T-helper 1 cell (primary cell): ENCODE measurements at places on chromosomes 11 and 22.
A peak's percentile ranks its signal among the peaks of the same experiment; 100 is the strongest.

DNA sequence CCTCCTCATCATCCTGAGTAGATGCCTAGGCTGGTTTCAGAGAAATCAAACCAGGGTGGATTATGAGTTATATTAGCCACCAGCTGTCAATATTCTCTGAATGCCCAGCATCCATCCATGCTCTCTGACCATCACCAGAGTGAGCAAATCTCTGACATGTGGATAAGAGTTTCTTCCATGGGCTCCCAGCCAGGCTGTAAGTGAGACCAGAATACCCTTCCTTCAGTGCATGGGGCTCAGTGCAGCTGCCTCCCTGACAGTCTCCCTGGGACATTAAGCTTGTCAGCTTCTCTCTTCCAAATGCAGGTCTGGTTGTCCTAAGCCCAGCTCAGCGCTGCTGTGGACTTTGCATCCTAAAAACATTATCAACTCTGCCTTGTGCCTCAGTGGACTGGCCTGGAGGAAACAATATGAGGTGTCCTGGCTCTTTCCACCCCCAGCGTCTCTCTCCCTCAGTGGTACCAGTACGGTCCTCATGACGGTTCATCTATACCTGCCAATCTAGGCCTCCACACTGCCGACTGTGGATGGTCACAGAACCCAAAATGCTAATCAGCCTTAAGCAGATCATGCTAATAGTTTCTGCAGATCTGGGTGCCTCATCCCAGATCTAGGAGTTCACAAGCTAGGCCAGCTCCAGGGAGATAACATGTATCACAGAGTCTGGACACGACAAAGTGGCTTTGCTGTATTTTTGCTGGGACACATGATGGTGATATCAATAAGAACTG is 41.6 kb upstream of the PRAME start:
- no peak for DNase-seq

DNA sequence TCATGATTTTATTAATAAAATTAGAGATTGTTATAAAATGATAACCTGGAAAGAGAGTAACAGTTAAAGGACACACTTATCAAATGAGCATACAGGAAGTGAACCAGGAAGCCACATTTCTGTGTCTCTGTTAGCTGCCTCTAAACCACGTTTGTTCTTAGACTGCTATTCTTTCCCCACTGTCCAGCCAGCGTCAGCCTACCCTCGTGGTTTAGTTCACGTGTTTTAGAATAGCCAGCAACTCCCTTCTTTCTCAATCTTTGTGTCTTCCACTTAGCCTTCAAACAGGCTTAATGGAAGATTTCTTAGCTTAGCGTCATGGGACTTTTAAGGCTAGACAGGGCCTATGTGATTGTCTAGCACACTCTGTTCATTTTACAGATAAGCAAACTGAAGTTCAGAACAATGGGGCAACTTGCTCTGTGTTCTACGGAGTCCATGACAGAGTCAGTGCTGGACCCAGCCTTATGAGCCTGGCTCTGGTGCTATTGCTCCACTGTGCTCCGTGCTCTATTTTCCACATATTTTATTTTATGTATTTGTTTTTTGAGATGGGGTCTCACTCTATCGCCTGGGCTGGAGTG is 27.2 kb downstream of the GRAMD1B start:
- DNase-seq = no peak

GRCh38 chr11:128285321-128285720 is 302.0 kb downstream of the ETS1 start:
- DNase-seq = no peak

DNA sequence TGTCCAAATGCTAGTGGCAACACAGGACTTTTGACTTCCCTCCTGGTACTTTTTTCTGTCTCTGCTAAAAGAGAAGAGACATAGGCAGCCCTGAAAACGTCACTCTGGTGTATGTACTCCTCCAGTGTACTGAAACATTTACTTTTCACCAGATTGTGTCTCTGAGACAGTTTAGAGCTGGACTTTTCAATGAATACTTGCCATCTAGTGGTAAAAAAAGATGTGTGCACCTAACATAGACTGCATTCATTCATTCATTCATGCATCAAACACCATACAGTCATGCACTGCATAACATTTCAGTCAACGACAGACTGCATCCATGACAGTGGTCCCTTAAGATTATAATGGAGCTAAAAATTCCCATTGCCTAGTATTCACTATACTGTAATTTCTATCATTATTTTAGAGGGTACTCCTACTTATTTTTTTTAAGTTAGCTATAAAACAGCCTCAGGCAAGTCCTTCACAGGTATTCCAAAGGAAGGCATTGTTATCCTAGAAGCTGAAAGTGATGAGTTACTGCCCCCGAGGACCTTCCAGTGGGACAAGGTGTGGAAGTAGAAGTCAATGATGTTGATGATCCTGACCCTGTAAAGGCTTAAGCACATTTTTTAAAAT is 186.2 kb downstream of the SPON1 start:
- no peak for DNase-seq

DNA sequence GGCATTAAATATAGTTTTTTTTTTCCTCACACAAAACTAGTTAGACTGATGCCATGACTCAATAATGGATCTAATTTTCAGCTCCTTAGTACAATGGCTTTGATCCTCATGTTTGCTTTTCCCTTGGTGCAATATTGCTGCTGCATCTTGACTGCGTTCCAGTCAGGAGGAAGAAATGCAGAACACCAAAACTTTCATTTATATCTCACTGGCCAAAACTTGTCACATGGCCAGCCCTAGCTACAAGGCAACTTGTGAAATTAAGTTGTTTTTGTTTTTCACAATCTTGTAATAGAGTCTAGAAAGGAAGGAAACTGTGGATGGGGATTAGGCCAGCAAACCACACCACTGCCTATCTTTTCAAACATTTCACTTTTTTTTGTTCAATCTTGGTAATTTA is 36.7 kb downstream of the SMC1B start:
- no peak for DNase-seq

DNA sequence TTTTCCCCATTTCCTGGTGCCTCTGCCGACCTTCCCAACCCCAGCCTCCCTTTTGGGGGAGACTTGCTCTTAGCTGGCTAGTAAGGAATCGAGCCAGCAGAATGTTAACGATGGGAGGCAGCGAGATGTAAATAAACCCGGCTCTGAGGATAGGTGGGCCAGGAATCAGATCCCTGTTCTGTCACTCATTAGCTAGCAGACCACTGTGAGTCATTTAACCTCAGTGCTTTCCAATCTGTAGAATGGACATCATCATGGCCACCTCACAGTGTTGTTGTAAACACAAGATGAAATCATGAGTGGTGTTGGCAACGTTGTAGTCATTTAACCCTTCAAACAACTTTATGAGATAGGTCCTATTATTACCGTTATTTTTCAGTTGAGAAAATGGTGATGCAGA is 208.6 kb downstream of the KIRREL3 start:
- no peak for DNase-seq

DNA sequence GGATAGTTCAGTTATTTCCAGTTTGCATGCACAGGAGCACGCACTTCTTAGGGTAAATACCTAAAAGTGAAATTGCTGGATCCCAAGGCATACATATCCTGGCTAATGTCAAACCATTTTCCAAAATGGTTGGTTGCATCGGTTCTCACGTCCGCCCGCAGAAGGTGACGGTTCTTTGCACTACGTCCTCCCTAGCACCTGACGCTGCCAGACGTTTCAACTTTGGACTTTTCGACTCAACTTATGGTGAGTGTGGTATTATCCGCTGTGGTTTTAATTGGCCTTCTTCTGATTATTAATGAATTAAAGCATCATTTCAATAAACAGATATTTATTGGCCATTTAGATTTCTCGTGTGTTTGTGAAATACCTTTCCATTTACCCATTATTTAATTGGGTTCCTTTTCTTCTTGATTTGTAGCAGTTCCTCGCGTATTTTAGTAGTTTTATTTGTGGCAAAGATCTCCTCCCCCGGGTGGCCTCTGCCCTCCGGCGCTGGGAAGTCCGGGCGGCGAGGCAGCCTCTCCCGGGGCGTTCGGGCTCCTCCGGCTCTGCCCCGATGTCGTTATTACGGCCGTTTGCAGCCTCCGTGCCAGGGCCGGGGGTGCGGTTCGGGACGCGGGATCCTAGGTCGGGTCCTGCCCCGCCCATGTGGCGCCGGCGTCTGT is at the start of gene JHY:
TSS of gene JHY (plus strand) at position 571 of the 668 bp plus-strand sequence. CDS start 3,091 bp downstream, outside the sequence.
- DNase-seq = no peak

DNA sequence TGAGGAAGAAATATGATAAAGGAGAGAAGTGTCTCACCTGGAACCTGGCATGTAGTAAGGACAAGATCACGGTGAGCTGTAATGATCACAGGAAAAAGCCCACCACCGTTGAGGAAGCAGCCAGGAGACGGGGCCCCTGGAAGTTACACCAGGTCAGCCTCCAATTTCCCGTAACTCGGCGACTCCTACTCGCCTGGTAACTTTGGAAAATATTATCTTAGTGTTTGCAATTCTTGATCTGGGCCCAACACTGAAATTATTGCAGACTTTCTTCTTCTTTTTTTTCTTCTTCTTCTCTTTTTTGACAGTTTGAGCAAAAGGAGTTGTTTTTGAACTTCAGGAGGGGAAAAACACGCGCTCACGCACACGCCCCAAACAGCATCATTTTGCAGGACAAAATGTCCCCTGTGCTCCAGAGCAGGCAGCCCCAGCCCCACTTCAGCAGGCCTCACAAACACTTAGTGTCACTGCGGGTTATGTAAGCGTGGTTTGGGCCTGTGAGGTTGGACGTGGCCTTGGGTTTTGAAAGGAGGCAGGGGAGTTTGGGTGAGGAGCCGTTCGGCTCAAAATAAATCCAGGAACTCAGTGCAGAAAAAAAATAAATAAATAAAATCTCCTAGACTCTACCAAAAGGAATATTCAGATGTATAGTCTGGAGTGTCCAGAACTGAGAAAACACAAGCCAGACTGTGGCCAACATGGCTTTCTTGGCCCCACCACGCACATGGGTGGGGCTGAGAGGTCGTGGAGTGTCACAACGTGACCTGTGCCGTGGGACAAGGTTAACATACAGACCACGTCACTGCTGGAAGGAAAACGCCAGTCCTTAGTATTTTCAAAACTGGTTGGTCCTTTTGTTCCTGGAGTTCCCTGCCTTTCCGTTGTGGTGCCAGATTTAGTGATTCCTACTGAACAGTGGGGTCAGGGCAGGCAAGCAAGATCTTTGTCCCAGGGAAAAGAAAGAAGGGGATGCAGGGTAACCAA is 26.3 kb upstream of the MN1 start:
- DNase-seq = no peak

GRCh38 chr22:30636226-30637077 is 871 bp downstream of the SLC35E4 start:
- peak; percentile 28 for DNase-seq

- no peak for DNase-seq
Observed at GRCh38 chr11:125454047-125454446, 42.0 kb downstream of the FEZ1 start.

DNA sequence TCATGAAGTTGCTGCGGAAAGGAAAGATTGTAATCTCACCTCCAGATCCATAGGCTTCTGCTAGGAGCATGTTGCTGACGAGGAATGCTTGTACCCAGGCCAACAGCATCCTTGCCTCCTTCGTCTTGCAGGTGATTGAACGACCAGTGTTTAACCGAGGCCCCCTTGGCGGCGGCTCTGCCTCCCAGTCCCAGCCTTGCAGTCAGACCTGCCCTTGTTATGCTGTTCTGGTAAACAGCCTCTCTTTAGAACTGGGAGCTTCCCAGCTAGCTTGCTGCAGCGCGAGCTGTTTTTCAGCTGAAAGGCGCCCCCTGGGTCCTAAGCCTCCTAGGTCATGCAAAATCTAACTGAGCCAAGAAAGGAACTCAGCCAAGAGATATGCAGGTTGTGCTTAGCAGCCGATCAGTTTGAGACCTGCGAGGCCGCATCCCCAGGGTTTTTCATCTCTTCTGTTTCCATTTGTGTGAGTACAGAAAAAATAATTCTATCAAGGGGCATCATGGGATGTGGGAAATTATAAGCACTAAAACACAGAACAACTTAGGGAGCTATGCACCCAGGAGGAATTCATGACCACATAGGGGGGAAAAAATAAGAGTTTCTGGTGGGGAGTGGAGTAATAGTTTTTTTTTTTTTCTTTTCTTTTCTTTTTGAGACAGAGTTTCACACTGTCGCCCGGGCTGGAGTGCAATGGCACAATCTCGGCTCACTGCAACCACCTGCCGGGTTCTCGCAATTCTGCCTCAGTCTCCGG is at the start of gene PIK3IP1:
TSS of gene PIK3IP1 (minus strand) at position 253 of the 754 bp plus-strand sequence. CDS start at position 109, 144 bp downstream.
- peak; percentile 76 for DNase-seq

DNA sequence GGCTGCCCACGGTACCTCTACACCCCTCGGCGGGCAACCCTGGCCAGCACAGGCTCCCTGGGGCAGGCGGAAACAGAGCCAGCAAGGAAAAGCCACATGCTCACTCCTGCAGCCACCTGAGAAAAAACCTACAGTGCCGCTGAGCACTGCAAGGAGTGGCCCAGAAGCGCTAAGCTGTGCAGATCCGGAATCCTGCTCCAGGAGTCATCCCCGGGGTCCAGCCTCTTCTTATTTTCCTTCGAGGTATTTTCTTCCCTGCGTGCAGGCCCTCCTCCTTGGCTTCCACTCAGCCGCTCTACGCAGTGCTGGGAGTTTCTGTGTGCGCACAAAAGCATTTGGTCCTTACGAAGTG is 81.0 kb downstream of the TRMU start:
- no peak for DNase-seq

GRCh38 chr11:77067861-77068443 is 1.2 kb downstream of the CAPN5 start:
- DNase-seq = no peak

GRCh38 chr22:48921411-48921903 is 906.2 kb downstream of the BRD1 start:
- no peak for DNase-seq

DNA sequence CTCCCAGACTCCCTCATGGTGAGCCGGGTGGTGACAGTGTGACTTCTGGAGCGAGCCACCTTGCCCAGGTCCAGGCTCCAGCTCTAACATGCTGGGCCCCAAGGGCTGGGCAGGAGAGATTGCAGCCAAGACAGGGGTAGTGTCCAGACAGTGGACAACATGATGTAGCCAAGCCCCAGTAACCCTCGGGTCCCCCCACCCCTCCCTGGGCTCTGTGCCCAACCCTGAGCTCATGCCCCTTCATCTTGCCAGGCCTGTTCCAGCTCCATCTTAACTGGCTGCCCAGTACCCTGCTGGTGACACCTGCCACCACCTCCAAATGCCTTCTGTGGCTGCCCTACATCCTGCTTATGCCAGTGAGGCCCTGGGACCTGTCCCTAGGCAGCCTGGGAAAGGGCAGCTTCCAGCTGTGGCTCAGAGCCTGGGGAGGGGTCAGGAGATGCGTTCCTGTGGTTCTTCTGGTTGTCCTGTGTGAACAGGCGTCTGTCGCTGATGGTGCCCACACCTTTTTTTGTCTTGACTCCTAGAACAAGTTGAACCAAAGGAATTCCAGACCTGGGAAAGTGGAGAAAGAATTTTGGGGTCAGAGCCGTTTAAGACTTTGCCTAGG is 12.5 kb upstream of the SYT12 start:
- DNase-seq = no peak

GRCh38 chr11:9672918-9673317 is 9.0 kb downstream of the SWAP70 start:
- DNase-seq = no peak

GRCh38 chr11:34558673-34559072 is 45.1 kb upstream of the ELF5 start:
- no peak for DNase-seq

GRCh38 chr22:44287121-44287693 is 25.5 kb downstream of the SHISAL1 start:
- DNase-seq = no peak

GRCh38 chr11:83543706-83544439 is 257.7 kb upstream of the CCDC90B start:
- no peak for DNase-seq

GRCh38 chr22:37515901-37516300 is 3.3 kb downstream of the CARD10 start:
- no peak for DNase-seq

- no peak for DNase-seq
Observed at GRCh38 chr22:18130699-18131429, 19.1 kb upstream of the USP18 start.
